ENCODE measurements at places on chromosomes 3 and 15.

DNA sequence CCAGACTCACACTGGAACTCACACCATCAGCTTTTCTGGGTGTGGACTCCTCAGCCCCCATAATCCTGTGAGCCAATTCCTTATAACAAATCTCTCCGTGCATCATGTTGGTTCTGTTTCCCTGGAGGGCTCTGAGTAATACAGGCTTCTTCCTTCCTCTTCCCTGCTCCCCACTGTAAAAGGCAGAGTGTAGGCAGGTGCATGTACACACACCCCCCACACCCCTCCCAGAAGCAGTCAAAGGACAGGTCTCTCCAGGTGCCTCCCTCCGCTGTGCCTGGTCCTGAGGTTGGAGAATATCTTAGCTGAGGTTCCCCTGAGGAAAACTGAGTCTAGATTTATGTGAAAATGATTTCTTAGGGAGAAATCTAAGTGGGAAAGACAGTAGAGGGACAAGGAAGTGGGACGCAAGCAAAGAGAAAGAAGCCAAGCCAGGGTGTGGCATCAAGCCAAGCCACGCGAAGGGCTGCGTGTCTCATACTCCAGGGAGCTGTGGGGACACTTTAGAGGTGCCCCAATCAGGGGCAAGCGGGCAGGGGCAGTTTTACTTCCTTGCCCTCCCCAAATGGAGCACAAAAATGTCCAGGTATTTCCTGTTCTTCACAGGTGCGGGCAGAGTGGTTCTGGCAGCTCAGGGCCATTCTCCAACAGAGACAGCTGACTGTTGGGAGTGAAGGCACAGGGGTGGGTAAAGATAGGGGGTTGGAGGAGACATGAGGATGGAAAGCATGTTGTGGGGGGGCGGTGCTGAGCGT is 86.6 kb downstream of the HMG20A start:
- DNase-seq: no peak

- no peak for DNase-seq
Observed at GRCh38 chr15:99502182-99502581, 63.6 kb upstream of the MEF2A start.

- no peak for DNase-seq
Observed at GRCh38 chr15:28996289-28996688, 110.5 kb downstream of the APBA2 start.

DNA sequence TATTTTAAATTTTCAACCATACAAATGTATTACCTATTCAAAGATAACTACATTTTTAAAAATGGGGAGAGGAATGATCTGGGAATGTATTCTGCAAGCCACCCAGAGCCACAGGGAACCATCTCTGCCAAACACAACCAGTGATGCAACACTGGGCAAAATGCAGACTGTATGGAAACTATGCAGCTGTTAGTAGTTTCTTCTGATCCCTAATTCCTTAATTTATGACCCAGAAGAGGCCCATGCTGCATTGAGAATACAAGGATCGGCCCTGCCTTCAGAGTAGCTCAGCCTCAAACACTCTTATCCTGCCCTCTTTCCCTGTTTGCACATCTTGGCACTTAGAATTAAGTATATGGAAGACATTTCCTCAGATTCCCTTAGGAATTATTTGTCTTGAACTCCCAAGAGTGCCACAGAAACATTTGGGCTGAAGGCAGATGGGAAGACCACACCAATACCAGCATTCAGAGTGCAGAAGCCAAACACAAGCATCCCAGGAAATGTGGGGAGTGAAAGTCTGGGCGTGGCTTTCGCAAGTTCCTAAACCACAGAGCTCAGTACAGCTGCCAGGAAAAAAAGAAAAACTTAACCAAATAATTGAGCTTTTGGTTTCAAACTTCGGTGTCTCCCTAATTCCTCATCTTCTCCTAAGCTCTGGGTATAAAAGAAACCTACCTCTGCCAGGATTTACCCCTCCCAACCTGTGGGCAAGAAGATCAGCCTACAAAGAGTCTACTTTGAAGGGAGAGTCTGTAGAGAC is 5.3 kb downstream of the SNUPN start:
- no peak for DNase-seq

GRCh38 chr15:98455904-98456303 is 192.4 kb upstream of the IGF1R start:
- no peak for DNase-seq

DNA sequence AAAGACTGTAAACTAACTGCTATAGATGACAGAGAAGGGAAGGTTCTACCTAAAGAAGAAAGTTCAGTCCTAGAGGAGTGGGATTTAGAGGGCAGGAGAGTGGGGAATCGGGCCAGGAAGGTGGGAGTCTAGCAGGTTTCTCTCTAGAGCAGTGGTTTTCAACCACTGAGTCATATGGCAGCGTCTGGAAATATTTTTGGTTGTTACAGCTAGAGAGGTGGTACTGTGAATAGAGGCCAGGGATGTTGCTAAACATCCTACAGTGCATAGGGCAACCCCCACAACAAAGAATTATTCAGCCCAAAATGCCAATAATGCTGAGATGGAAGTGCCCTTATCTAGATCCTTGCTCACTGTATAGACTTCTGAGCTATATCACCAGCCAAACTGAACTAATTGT is 28.7 kb downstream of the ATP1B3 start:
- DNase-seq: no peak

- DNase-seq: peak; percentile 69
Observed at GRCh38 chr3:127767126-127767525, 55.2 kb downstream of the MGLL start.
